ELF-1 (cell line): ENCODE measurements at places on chromosomes 7 and 10.

DNA sequence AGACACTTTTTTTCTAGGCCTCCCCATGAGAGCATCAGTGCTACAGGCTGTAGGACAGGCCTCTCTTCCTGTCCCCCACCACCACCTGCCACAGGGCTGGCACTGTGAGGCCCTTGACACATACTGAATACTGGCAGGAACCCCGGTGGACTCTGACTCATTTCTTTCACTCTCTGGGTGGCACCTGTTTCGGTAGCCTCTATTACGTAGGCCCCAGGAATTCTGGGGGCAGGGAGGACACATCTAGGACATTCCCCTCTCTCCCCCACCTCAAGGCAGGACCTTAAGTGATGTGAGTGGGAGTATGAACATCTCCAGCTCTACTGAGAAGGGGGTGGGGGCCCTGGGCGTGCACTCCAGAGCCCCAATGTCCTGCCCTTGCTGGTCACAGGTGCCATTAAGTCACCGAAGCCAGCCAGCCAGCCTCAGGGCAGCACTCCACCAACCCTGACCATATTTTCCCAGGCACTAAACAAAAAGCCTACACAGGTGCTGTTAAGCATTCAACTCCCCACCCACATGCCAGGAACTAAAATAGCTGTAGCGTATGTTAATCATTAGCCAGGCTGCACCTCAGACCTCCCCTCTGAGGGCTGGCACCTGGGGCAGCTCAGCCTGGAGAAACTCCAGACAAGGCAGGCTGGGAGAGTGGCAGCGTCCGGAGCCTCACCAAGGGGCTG is 8.9 kb downstream of the ANXA11 start:
- no peak for DNase-seq

- DNase-seq: peak; percentile 86
These were observed 75.1 kb downstream of the EBF3 start for GRCh38 chr10:129888784-129889616.

GRCh38 chr10:127952575-127952869 is 45.6 kb downstream of the PTPRE start:
- DNase-seq: no peak

- DNase-seq: no peak
These were observed 102.0 kb upstream of the STEAP1B start for GRCh38 chr7:22601812-22602565.

GRCh38 chr7:131097662-131098376 is 229.9 kb upstream of the MKLN1 start:
- DNase-seq: no peak

DNA sequence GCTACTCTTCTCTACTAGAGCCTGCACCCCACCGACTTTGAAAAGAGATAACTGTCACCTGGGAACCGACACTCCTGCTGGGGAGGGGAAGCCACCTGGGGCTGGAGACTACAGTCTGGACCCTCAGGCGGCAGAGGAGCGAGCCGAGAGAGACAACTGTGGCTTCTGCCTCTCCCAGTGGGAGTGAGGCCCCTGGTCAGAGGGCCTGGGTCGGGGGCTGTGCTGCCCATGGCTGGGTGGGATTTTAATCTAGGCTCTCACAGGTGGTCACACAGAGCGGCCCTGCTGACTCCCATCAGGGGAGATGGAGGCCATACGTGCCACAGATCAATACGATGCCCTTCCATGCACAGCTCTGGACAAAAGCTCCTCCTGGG is 372.1 kb downstream of the DNAJB6 start:
- DNase-seq: no peak

- DNase-seq: no peak
These were observed 122.5 kb downstream of the CCNY start for GRCh38 chr10:35458500-35459448.

DNA sequence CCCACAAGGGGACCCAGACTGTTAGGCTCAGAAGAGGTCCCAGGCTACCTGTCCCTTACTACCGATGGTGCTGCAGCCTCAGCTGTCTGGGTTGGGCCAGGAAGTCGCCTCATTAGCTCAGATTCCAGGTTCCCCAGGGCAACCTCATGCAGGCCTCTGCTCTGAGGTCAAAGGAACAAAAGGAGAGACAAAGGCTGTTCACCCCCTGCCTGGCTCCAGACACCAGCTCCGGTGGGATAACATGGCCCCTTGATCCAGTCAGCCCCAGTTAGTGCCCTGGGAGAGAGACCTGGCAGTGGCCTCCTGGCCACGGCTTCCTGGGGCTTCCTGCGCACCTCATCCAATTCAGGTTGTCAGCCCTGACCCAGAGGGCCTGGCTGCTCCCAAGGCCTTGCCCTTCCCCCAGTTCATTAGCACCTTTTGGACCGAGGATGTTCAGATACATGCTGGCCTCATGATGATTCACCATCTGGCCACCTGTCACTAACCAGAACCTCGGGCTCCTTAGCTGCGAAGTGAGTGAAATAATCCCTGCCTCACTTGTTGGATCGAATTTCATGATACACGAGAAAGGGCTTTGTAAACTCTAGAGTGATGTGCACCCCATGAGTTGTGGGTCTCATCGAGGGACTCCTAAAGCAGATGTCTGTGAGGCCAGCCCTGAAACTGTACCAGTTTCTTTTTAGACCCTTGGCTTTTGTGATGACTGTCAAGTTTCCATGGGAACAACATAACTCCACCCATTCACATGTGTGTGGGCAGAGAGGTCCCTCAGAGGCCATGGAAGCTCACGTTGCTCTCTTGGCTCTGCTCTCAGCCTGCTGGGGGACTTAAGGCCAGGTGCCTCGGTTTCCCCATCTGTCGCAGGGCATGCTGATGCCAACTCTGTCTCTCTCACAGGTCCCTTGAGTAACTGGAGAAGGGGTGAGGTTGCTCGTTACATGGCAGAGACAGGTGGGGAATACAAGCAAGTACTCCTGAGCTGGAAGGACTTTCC is 79.5 kb upstream of the PCBD1 start:
- peak; percentile 57 for DNase-seq

DNA sequence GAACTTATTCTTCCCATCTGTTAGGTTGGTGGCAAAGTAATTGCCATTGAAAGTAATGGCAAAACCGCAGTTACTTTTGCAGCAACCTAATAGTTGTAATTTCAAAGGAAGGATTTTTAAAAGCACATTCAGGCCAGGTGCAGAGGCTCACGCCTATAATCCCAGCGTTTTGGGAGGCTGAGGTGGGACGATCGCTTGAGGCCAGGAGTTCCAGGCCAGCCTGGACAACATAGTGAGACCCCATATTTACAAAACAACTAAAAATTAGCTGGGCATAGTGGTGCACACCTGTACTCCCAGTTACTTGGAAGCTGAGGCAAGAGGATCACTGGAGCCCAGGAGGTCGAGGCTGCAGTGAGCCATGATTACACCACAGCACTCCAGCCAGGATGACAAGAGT is 374.9 kb downstream of the GALNT17 start:
- no peak for DNase-seq

- no peak for DNase-seq
These were observed 74.6 kb upstream of the TMEM106B start for GRCh38 chr7:12136523-12136922.

GRCh38 chr7:155680864-155681263 is 36.4 kb downstream of the RBM33 start:
- no peak for DNase-seq

- no peak for DNase-seq
These were observed 594 bp upstream of the RP9 start for GRCh38 chr7:33109758-33110238.

- DNase-seq: peak; percentile 89
These were observed at the start of gene NMT2 for GRCh38 chr10:15168291-15168785. NMT2 (minus strand) TSS chr10:15168693; CDS start chr10:15168612, 81 bp downstream.

DNA sequence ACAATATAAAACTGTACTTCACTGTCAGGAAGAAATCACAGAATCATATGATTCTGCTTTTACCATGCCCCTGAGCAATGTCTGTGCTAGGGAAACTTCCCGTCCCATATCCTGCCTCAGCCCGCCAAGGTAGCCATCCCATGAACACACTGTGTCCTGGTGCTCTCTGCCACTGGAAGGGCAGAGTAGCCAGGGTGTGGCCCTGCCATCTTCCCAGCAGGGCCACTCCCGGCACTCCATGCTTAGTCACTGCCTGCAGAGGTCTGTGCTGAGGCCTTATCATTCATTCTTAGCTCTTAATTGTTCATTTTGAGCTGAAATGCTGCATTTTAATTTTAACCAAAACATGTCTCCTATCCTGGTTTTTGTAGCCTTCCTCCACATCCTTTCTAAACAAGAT is 31.8 kb downstream of the AP3M1 start:
- no peak for DNase-seq

DNA sequence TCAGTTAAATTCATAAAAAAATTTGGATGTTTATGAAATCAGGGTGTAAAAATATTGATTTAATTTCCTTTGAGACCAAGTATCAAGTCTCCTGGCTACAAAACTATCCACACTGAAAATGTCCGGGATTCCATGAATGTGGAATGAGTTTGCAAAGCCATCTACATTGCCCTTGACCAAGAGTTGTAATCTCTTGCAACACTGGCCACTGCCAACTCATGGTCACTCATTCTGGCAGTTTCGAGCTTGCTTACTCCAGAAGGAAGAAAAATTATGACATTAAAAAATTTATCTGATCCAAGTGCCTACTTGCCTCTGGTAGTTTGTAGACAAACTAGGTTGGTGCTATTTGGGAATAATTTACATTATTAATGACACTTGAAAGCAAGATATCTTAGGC is 84.2 kb downstream of the NPY start:
- no peak for DNase-seq

- DNase-seq: no peak
These were observed 38.8 kb upstream of the CDK6 start for GRCh38 chr7:92875173-92875572.

GRCh38 chr7:28392289-28392688 is 20.0 kb upstream of the CREB5 start:
- no peak for DNase-seq

DNA sequence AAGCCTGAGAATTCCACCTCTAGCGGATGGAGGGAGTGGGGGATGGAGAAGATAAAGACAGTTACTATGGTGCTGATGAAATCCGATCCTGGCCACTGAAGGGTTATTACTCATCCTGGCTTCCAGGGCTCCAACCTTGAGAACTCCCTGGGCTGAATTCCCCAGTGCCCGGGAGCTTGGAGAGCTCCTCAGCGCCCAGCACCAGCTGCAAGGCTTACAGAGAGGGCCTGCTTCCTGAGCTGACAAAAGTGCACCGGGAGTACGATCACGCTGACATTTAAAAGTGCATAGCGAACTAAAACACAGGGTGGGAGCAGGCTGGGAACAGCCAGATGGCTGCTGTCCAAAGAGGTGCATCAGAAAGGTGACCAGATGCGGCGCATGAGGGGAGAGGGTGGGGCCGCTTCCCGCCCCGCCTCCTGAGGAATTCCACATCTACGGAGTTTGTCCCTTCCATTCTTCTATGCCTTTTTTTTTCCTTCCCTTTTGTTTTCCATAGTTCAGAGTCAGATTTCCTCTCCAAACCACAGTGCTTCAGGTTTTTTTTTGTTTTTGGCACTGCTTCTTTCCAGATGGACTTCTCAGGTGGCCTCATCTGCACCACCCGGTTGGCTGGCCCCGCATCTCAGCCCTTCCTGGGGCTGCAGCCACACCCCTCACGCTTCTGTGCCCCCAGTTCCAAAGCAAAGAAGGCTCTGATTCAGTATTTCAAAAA is 62.4 kb upstream of the MKRN1 start:
- peak; percentile 95 for DNase-seq

GRCh38 chr10:71816421-71816851 is 34.6 kb downstream of the PSAP start:
- DNase-seq: no peak

- DNase-seq: peak; percentile 90
These were observed at the start of gene STEAP2 for GRCh38 chr7:90211391-90212148. STEAP2 (plus strand) TSS chr7:90211740; CDS start chr7:90225083, 13,343 bp downstream.

DNA sequence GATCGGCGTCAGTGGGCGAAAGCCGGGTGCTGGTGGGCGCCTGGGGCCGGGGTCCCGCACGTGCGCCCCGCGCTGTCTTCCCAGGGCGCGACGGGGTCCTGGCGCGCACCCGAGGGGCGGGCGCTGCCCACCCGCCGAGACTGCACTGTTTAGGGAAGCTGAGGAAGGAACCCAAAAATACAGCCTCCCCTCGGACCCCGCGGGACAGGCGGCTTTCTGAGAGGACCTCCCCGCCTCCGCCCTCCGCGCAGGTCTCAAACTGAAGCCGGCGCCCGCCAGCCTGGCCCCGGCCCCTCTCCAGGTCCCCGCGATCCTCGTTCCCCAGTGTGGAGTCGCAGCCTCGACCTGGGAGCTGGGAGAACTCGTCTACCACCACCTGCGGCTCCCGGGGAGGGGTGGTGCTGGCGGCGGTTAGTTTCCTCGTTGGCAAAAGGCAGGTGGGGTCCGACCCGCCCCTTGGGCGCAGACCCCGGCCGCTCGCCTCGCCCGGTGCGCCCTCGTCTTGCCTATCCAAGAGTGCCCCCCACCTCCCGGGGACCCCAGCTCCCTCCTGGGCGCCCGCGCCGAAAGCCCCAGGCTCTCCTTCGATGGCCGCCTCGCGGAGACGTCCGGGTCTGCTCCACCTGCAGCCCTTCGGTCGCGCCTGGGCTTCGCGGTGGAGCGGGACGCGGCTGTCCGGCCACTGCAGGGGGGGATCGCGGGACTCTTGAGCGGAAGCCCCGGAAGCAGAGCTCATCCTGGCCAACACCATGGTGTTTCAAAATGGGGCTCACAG is 1.1 kb downstream of the EGFR start:
- peak; percentile 45 for DNase-seq

GRCh38 chr7:139647814-139648390 is 124.4 kb downstream of the CLEC2L start:
- DNase-seq: peak; percentile 30

DNA sequence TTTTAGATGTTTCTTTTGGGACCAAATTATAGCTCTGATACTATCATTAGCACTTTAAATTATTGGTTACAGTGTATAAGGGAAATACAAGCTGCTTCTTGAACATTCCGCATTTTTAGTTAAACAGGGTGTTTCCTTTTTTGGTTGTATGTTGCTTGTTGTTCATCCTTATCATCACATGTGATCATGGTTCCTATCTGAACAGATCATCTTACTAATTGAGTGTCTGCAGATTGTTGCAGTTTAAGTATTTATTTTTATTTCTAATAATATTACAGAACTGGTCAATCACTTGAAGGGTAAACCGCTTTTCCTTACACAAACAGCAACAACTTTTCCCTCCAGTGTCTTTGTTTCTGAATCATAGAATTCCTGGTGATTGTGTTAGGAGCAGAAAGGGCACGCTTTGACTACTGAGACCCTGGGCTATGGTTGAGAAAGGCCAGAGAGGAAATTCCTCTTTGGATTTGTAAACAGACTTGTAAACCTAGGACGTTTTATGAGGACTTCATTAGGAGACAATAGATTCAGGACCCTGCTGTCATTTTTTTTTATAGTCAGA is 37.2 kb downstream of the CHN2 start:
- peak; percentile 26 for DNase-seq

- no peak for DNase-seq
These were observed 77.3 kb downstream of the CTBP2 start for GRCh38 chr10:125082881-125083575.

- no peak for DNase-seq
These were observed 137.6 kb downstream of the RGS10 start for GRCh38 chr10:119404719-119405519.

- DNase-seq: no peak
These were observed 519.3 kb upstream of the MKI67 start for GRCh38 chr10:128645486-128645885.
